Activated T-helper 2 cell treated with anti-CD3 and anti-CD28 coated beads, Interferon-gamma antibody, Interleukin-2, Interleukin-4, amounts not matched to agents 10 μg/mL and 5 μg/mL and 100 μg/mL, durations not matched to agents 14 hours and 24 hours and 36 hours (primary cell): ENCODE measurements at places on chromosomes 7 and 10. TPM values are rescaled to one million over a fixed set of nuclear protein-coding genes. Genes with fewer than 3 reads are reported as not detected.

PRPS1L1 gene
- not detected in 2 replicates for total RNA-seq

SNCG gene
- not detected in 2 replicates for total RNA-seq

PPP1R17 gene
- not detected in 2 replicates for total RNA-seq

CHST3 gene
- total RNA-seq, result 0.52 and 0.62 TPM in 2 replicates

SPDYE2 gene
- total RNA-seq, result not detected in 2 replicates

CALN1 gene
- total RNA-seq, result not detected in 2 replicates

NKX2-3 gene
- total RNA-seq, result not detected in 2 replicates

GRCh38 chr7:134686786-134687185, 40.1 kb downstream of the BPGM start:
- no peaks in the 10 kb centered on the region for H3K36me3 ChIP-seq
- no peak overlapping the region for H3K4me3 ChIP-seq
- no peaks in the 10 kb centered on the region for H3K27me3 ChIP-seq
- DNase-seq, result no peak
- H3K4me1 ChIP-seq, result peaks cover 15% of the 10 kb centered on the region

DNA sequence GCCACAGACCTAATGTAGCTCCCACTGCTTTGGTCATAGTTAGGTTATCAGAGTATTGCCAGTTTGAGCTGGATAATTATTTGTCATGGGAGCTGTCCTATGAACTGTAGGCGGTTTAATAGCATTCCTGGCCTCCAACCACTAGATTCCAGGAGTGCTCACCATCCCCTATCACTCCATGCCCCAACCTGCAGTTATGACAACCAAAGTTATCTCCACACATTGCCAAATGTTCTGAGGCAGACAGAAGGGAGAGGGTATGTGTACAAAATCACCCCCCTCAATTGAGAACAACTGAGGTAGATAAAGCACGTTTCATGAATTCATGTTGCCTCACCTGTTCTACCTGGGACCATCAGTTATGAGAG, 119.0 kb upstream of the CACUL1 start:
- H3K27ac ChIP-seq, result no peak overlapping the region
- H3K27me3 ChIP-seq, result peaks cover 19% of the 10 kb centered on the region
- H3K4me1 ChIP-seq, result no peaks in the 10 kb centered on the region
- DNase-seq, result no peak
- no peaks in the 10 kb centered on the region for H3K36me3 ChIP-seq
- no peak overlapping the region for H3K4me3 ChIP-seq

GRCh38 chr7:41566581-41566980, 136.3 kb downstream of the INHBA start:
- no peaks in the 10 kb centered on the region for H3K36me3 ChIP-seq
- no peaks in the 10 kb centered on the region for H3K27me3 ChIP-seq
- no peak overlapping the region for H3K4me3 ChIP-seq
- H3K27ac ChIP-seq, result no peak overlapping the region
- no peak for DNase-seq
- no peaks in the 10 kb centered on the region for H3K4me1 ChIP-seq

GRCh38 chr7:44454348-44454747, 36.1 kb downstream of the NUDCD3 start:
- H3K36me3 ChIP-seq, result peaks cover 48% of the 10 kb centered on the region
- no peak overlapping the region for H3K27ac ChIP-seq
- no peaks in the 10 kb centered on the region for H3K27me3 ChIP-seq
- H3K4me3 ChIP-seq, result no peak overlapping the region
- peaks cover 42% of the 10 kb centered on the region for H3K4me1 ChIP-seq
- no peak for DNase-seq

DNA sequence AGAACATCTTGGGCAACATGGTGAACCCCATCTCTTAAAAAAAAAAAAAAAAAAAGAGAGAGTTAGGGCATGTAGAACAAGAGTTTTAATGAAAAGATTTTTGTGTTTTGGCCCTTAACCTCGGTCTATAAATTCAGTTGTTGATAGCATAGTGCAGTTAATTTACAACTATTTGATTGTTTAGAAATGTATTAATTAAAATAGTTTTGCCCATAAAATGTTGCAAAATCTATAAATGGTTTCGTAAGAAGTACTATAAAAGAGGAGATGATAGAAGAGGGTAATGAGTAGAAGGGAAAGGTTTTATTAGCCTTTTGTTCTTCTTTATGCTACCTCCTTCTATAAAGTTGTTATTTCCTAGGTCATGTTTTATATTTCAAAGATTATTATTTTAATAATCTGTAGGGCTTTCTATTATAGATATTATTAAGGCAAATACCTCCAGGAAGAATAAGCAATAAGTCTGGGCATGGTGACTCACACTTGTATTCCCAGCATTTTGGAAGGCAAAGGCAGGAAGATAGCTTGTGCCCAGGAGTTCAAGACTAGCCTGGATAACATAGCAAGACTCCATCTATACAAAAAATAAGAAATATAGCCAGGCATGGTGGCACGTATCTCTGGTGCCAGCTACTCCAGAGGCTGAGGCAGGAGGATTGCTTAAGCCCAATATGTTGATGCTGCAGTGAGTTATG, 73.3 kb downstream of the MCU start:
- no peak overlapping the region for H3K4me3 ChIP-seq
- no peak overlapping the region for H3K27ac ChIP-seq
- no peaks in the 10 kb centered on the region for H3K27me3 ChIP-seq
- no peak for DNase-seq
- H3K36me3 ChIP-seq, result no peaks in the 10 kb centered on the region
- H3K4me1 ChIP-seq, result no peaks in the 10 kb centered on the region

GRCh38 chr7:93382362-93382761, 150.2 kb downstream of the VPS50 start:
- no peak overlapping the region for H3K27ac ChIP-seq
- H3K36me3 ChIP-seq, result no peaks in the 10 kb centered on the region
- H3K4me1 ChIP-seq, result no peaks in the 10 kb centered on the region
- peaks cover 14% of the 10 kb centered on the region for H3K27me3 ChIP-seq
- H3K4me3 ChIP-seq, result no peak overlapping the region

DNA sequence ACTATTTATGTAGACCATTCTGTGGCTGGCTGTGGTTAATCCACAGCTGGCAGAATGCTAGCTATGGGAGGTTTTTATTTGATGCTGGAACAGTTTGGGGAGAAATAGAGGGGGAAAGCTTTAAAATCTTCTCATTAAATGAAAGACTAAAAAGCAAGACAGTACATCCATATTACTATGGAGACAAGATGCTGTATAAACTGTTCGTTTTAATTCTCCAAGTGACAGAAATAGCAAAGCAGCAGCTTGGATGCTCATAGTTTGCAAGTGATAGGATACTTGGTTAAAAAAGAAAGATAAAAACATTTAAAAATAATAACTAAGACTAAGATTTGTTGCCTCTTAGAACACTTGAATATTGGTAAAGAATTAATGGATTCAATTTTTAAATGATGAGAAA, 304.9 kb upstream of the KAT6B start:
- no peaks in the 10 kb centered on the region for H3K27me3 ChIP-seq
- H3K36me3 ChIP-seq, result peaks cover 8% of the 10 kb centered on the region
- peaks cover 2% of the 10 kb centered on the region for H3K4me1 ChIP-seq
- no peak overlapping the region for H3K27ac ChIP-seq
- DNase-seq, result no peak

DNA sequence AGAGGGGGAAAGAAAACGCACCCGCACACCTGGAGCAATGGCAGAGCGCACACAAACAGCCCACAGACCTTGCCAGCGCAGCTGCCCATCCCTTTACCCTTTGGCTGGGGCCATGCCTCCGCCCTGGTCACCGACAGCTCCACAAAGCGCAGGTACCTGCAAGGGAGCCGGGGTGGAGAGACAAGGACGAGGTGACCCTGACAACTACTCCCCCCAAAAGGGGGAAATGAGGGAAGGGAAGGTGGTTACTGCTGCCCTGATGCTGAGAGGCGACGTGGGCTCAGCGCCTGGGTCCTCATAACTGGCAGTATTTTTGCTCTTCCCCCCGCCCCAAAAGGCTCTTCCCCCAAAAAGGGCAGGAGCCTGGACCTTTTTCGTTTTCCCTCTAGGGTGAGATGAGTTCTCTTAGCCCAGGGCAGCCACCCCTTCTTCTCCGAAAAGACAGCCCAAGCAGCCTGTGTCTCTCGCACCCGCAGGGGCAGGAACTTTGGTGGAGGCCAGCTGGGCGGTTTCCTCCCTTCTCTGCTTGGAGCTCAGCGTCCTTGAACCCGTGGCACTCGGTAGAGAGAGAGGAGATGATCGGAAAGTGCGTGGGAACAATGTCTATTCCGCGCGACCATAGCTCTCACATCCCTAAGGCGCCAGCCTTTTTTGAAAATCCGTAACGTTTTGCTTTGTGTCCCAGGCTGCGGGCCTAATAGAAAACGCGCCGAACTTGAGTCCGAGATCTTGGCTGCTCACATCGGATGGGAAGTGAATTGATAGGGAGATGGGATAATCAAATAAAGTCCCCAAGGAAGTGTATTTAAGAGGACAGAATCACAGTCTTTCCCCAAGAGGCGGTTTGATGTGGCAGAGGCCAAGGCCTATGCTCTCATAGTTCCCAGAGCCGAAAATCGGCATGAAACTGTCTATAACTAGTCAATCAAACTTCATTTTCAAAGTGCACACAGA, 1.0 kb downstream of the NKX2-3 start:
- peak overlapping the region; percentile 17 for H3K27ac ChIP-seq
- DNase-seq, result no peak
- H3K36me3 ChIP-seq, result no peaks in the 10 kb centered on the region
- H3K27me3 ChIP-seq, result peaks cover 89% of the 10 kb centered on the region
- peaks cover 14% of the 10 kb centered on the region for H3K4me1 ChIP-seq

DNA sequence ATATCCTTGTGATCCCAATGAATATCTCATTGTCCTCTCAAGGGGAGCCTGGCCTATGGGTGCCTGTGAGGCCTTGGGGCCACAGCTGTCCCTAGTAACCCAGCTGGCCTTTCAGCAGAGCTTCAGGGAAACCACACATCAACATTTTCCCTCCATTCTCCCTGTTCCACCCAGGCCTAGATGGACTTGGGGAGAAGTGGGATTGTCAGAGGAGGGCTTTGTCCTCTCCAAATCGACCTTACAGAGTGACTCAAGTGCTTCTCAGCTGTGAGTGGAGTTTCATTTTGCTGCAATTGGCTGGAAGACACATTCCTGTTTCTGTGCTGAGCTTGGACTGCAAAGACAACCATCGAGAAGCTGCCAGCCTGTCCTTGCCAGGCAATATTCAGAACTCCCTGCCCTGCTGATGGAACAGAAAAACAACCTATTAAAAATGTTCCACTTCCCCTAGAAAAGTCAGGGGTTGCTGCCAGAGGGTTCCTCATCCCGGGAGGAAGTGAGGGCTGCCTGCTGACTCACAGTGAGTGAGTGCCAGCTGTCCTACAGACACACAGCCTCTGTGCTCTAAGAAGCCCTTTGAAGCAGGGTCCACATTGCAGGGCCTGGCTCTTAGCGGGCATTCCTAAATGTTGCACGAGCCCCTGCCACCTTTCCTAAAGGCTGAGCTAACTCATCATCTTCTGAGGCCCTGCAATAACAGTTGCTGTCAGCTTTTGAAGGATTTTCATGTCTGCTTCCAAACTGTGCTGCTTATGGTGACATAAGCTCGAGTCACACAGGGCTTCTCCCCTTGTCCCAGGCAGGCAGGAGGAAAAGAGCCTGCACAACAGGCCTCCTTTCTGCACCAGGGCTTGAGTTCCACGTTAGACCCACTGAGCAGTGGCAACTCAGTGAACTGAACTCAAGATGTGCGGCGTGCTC, 20.5 kb downstream of the STRA8 start:
- no peak overlapping the region for H3K27ac ChIP-seq
- H3K27me3 ChIP-seq, result no peaks in the 10 kb centered on the region

DNA sequence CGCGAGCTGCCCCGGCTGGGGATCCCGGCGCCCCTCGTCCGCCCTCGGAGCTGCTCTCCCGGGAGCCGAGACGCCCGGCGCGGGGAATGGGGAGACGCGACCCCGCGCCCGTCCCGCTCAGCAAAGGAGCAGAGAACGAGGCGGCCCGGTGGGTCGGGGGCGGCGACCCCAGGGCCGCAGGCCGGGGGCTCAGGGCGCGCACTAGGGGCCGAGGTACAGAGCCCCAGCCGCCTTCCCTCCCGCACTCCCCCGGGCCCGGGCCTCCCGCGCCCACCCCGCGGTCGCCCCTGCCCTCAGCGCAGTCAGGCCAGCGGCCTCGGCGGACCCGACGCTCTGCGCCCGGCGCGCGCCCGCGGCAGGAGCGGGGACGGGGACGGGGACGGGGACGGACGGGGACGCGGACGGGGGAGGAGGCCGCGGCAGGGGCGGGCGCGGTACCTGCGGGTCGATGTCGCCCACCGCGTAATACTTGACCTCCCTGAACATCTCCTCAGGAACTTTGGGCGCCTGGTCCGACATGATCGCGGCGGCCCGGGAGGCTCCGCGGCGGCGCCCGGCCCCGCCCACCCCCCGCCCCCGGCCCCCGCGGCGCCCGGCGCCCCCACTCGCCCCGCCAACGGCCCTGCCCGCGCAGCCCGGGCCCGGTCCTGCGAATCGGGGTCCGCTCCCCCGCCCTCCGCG, 373 bp downstream of the PAXIP1 start:
- peaks cover 13% of the 10 kb centered on the region for H3K4me1 ChIP-seq
- no peaks in the 10 kb centered on the region for H3K27me3 ChIP-seq
- H3K27ac ChIP-seq, result no peak overlapping the region

DNA sequence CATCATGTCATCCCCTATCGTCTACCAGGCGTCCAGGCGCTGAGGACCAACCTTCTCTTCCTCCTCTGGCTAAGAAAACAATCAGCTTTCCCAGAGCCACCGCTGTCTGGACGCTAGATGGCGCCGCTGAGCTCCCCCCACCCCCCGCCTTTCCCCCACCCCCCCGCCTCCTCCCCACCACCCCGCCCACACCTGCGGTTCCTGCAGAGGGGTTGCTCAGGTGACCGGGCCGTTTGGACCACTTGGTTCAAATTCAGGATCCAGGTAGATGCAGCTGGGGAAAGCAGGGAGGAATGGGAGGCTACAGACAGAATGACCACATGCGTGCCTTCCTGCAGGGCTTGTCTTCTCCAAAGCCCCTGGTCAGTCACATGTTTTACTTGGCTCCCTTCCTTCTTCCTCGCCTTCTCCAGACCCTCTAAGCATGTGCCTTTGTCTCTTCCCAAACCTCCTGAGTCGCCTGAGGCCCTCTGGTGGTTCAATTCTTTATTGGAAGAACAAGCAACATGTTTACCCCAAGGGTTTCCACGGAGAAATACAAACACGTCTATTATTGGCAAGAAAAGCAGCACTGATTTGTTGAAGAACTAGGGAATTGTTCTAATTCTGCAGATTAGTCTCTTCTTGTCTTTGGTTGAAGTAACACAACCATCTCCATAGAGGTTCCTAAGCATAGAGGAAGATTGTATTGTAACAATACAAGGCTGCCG, 24.7 kb downstream of the AOC1 start:
- H3K27me3 ChIP-seq, result peaks cover 55% of the 10 kb centered on the region
- H3K27ac ChIP-seq, result no peak overlapping the region
- no peak for DNase-seq
- peaks cover 4% of the 10 kb centered on the region for H3K4me1 ChIP-seq
- peaks cover 5% of the 10 kb centered on the region for H3K36me3 ChIP-seq
